ENCODE measurements at places on chromosomes 4 and X. TPM values are rescaled to one million over a fixed set of nuclear protein-coding genes. Genes with fewer than 3 reads are reported as not detected.

The RAB41 gene
- not detected for total RNA-seq

The OTC gene
- total RNA-seq = not detected

DNA sequence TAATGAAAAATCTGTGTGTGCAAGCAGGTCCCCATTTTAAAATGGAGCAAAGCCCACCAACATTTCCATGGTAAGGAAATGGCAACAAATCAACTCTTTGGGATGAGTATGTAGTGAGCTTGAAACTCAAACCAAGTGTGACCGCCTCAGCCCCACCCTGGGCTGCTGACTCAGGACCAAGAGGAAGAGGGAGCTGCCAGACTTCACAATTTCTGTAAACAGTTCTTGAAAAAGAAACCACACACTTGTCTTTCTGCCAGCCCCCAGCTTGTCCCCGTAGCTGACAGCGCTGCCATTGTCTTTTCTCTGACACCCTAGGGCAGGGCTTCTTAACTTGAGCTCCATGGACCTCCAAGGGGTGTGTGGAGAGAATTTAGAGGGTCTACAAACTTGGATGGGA lies 10.3 kb downstream of the RTL5 start:
- peak; percentile 67 for DNase-seq

- DNase-seq = no peak
These were observed 440.1 kb downstream of the AFF2 start for GRCh38 chrX:148940411-148940996.

The CPLX1 gene
- 4.4 TPM for total RNA-seq

- DNase-seq = no peak
These were observed 85.3 kb upstream of the STX18 start for GRCh38 chr4:4627111-4627510.

DNA sequence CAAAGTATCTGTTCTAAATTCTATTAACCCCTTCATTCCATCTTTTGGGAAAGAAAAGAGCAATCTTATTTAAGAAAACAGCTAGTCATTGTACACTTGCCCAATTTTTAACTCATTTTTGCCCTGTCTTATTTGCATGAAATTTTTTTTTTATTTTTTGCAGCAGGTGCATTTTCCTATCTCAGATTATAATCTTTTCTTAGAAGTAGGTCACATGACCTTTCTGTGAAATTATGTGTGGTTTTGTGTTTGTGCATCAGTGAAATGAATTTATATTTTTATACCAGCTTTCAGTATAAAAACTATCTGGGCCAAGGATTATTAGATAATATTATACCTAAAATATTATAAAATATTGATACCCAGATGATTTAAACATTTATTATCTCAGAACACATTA lies 145.6 kb downstream of the INPP4B start:
- no peak for DNase-seq

The PAK3 gene
- total RNA-seq = 0.64 TPM

The STK32B gene
- total RNA-seq = 1.4 TPM

GRCh38 chr4:77178560-77178959 lies 21.6 kb downstream of the CCNG2 start:
- no peak for DNase-seq

DNA sequence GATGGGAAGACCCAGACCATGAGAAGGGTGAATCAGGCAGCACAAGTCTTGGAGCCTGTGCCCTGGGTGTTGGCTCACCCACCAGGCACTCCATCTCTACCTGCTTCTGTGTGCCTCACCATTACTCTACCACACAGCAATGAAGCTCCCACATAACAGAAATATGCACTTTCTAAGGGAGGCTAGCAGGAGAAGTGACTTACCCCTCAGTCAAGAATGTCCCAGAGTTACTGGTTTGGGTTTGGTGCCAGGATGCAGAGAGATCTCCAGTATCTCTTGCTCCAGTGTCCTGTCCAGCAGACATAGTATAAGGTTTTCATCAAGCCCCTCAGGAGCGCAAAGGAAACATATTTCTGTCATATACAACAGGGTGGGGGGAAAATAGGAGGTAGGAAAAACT lies 11.3 kb upstream of the RAB40A start:
- no peak for DNase-seq

DNA sequence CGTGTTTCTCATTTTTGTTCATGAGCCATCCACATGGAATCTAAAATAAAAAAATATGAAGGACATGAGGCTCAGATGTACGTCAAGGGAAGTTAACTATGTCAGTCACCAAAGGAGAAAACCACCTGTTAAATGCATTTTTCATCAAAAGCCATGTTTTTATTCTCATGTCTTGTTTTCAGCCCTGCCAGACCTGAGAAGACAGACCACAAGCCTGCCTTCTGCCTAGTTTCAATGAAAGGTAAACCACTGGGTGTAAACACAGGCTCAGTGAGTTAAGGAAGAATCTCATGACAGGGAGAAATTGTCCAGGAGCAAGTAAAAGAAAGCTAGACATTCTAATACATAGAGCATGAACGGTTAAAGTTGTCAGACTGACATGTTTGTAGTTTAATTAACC lies 52.3 kb upstream of the TNIP3 start:
- no peak for DNase-seq

The TRMT10A gene
- 4.6 TPM for total RNA-seq
